ENCODE measurements at places on chromosomes 12 and 14.

GRCh38 chr12:111981987-111982386 lies 31.0 kb downstream of the TMEM116 start:
- DNase-seq = no peak

DNA sequence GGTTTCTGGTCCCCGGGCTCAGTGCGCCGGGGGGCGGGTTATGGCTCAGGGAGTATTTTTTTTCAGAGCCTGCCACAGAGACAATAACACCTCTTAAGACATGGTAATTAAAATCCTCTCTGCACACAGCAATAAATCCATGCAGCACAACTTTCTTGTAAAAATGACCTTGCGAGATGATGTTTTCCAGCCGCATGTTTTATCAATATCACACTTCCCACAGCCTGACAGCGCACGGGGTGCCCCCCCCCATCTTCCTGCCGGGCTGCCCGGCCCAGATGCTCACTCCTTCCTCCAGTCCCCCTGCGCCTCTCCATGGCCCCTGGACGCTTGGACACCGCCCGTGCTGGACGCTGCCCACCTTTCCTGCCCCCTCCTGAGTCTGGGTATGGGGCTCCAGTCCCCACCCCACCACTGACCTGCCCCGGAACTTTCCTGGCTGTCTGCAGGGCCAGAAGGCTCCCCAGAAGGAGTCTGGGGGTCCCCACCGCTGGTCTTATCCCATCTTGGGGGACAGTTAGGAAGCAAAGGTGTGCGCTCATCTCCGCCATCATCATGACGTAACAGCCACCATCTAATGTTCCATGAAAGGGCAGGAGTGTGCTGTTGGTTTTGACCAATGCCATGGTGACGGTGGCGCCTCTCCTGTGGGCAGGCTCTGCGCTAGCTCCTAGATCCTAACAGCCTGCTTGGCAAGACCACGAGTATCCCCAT lies 182.9 kb downstream of the KIF26A start:
- DNase-seq = no peak

- DNase-seq = no peak
Measured at GRCh38 chr14:100824091-100824551, 1.8 kb upstream of the MEG3 start.

GRCh38 chr12:92995258-92995903 lies 66.3 kb upstream of the EEA1 start:
- no peak for DNase-seq

DNA sequence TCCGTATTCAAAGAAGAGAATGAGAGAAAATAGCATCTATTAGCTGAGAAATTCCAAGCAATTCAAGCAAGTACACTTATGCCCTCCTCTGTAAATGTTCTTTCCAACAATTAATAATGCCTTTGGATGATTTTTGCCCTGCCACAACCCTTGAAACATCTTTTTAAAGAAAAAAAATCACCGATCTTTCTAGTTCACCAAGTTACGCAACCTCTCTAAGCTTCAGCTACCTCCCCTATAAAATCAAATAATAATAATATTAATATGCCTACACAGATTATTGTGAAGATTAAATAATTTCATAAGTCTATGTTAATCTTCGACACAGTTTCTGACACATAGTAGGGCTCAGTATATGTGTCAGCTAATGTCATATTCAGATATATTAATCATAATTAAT lies 19.1 kb downstream of the DEPDC4 start:
- no peak for DNase-seq

DNA sequence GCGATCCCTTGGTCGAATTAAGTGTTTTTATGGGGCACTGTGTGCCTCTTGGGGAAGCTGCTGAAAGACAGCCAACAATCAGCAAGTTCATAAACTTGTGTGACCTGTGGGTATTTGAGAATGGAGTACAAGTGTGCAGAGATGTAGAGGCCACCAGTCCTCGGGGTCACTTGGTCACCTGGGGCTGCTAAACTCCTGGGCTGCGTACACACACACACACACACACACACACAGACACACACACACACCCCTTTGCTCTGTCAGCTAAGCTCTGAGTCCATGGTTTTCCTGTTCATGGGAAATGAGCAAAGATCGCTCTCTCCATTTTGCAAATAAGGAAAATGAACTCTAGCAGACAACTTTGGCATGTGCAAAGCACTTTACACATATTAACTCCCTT lies 24.5 kb downstream of the DYRK4 start:
- DNase-seq = no peak

- no peak for DNase-seq
Measured at GRCh38 chr12:54444206-54444605, 25.1 kb upstream of the ITGA5 start.

DNA sequence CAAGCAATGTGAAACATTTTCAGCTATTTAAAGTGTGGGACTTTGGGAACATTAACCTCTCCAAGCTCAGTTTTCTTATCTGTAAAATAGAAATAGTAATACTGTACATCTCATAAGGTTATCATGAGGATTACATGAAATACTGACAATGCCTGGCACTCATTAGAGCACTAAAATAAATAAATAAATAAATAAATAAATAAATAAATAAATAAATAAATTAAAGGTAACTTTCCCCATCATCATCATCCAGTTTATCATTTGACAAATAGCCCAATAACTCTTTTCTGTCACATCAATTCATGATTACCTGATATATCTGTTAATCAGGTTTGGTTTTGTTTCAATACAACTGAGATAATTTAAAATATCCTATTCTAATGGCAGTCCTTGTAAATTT lies 48.5 kb downstream of the EFCAB11 start:
- DNase-seq = no peak

DNA sequence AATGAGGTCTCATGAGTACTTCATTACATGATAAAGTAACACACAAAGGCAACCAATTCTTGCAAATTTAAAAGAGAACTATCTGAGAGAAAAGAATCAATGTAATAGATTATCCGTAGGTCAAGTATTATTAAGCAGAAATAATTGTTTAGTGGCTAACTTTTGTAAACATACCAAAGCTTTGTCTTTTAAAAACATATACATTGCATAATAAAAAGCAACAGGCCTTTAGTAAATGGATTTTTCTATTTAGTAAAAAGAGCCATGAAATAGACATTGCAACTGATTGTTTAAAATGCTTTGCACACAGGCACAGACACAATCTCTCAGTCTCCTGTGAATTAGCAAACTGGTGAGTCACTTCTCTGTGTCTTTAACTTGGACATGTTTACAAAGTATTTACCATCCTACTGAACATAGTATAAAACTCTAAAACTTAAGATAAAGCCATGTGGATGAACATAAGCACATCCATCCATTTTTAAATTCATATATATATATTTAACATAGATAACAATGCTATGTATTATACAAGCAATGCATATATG lies 518.7 kb upstream of the MGAT4C start:
- no peak for DNase-seq

GRCh38 chr12:68868043-68868790 lies 60.2 kb downstream of the MDM2 start:
- DNase-seq = no peak

DNA sequence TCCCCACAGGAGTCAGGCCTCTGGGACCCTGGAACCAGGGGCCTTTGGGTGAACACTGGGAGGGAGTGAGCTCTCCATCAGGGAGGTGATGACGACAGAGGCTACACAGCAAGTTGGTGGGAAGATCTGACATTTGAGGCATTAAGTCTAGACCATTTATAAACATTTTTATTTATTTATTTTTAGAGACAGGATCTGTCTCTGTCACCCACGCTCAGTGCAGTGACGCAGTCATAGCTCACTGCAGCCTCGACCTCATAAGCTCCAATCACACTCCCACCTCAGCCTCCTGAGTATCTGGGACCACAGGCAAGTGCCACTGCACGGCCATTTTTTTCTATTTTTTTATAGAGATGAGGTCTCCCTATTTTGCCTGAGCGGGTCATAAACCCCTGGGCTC lies 53.6 kb downstream of the TEAD4 start:
- no peak for DNase-seq

DNA sequence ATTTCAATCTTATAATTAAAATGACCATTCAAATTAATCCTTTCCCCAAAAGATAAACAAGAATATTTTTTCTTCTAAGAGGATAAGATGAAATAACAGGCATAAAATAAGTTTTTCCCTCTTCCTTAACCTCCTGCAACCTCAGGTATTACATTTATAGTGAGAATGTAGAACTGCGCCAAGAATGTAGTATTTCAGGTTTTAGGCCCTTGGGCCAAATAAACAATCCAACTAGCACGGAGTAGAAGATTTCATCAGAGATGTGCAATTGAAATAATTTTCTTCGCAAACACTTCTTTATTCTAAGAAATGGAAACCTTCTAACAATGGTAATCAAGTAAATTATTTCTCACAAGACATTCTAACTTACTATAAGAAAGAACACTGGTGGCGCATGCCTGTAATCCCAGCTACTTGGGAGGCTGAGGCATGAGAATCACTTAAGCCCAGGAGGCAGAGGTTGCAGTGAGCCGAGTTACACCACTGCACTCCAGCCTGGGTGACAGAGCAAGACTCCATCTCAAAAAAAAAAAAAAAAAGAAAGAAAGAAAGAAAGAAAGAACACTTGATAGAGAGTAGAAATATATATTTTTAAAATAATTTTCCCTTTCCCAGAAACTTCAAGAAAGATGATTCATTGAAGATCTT lies 100.8 kb downstream of the TAOK3 start:
- DNase-seq = no peak

DNA sequence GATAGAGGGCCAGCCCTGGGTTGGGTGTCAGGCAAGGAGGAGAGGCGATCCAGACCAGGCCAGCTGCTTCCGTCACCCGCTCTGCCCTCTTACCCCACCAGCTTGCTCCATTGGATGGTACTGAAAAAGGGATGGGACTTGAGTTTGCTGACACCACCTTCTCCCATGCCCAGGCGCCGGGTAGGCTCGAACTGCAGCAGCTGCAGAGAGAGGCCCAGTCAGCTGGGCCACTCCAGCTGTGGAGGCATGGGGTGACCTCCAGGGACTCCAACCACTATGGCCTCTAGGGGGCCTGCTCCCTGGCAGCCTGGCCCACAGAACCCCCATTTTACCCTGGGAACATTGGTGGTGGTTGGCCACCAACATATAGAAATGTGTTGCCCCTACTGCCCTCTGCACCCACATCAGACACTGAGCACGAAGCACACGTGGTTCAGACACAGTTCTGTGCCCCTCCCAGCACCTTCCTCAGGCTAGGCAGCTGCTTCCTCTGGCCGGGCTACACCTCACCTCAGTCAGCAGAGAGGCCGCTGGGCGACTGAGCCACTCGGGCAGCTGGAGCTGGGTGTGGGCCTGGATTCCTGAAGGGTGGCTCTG lies 16.0 kb downstream of the RPS6KL1 start:
- DNase-seq = no peak

DNA sequence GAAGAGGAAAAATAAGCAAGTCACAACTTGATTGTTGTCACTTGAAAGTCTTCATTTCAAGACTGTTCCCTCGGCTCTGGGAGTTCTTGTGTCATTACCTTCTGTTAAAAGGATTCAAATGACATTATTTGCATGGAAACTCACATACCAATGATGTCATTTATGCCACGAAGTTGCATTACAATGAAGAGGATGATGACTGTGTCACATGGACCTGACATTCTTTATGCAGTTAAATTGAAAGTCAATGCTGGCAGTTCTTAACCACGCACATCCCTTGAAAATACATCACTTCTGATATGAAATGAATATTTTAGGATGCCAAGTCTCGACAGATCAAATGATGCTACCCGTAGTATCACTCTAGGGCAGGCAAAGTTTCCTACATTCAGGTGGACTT lies 1069.5 kb downstream of the VRK1 start:
- DNase-seq = no peak

- no peak for DNase-seq
Measured at GRCh38 chr14:102277874-102278630, 26.9 kb downstream of the MOK start.

- DNase-seq = no peak
Measured at GRCh38 chr12:74370608-74371216, 166.9 kb upstream of the ATXN7L3B start.

DNA sequence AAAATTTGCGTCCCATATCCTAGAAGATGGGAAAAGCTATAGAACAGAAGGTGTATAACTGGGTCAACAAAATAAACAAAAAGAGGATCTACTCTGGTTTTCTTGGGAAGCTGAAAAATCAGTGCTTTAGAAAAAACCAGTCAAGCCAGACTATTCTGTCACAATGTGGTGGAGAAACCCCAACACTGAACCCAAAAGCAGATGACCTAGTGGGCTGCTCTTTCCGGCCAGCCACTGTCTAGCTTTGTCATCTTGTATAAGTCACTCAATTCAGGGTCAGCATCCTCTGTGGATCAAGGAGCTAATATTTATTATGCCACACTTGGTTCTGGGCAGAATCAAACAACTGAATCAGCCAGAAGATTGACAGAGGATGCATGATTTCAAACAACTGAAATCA lies 26.6 kb upstream of the TMCC3 start:
- no peak for DNase-seq

GRCh38 chr14:29587046-29587445 lies 340.6 kb downstream of the PRKD1 start:
- no peak for DNase-seq

DNA sequence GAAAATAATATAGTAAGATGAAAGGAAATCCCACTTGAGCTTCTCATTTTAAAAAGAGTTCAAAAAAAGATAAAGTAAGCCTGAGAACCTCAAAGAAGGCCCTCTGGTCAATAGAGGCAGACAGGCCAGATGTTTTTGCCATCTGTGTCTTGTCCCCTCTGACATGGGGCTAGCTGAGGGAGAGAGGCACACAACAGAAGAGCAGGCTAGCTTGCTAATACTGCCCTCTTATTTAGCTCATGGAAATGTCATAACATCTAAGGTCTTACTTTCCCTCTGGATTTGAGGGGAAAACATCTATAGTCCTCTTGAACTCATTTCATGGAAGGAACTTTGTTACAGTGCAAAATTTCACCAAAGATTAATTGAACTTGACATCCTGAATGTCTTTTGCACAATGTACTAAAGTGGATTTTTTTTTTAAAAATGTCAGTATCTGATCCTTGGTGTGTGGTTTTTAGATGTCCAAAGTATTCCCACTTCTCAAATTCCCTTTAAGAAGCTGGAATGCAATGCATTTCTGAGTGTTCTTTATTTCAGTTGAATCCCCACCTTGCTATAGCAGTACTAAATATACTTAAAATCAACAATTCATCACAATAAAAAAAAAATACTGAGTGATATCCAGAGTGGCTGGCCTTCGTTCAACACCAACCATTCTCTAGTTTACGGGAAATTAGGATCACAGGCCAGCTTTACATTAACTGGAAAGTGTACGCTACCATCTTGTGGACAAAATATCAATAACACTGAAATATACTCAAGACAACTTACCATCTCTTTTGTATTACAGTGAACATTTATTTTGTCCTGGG lies 176.7 kb downstream of the PAH start:
- peak; percentile 16 for DNase-seq

DNA sequence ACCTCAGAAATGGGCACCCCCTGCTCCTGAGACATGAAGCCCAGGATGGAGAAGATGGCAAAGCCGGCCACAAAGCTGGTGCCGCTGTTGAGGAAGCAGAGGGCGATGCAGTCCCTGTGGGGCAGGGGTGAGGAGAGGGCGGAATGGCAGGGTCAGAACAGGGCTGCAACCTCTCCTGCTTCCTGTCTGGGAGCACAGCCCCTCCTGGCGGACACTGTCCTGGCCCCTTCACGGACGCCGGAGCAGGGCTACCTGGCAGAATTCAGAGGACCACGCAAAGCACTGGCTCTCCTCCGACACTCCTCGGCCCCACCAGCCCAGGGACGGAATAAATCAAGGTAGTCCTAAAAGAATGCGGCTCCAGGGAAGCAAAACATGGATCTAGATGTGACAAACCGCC lies 12.4 kb upstream of the SLC6A12 start:
- DNase-seq = no peak

GRCh38 chr12:41013881-41014642 lies 174.1 kb upstream of the PDZRN4 start:
- DNase-seq = no peak

Measured in COR-L47 (cell line).